Activated T-cell treated with anti-CD3 and anti-CD28 coated beads for 24 hours (primary cell): ENCODE measurements at places on chromosomes 12 and 14.

- DNase-seq = no peak
Measured at GRCh38 chr14:53328841-53329240, 175.7 kb upstream of the DDHD1 start.

- peak; percentile 54 for DNase-seq
Measured at GRCh38 chr14:21852061-21852664, 178.5 kb upstream of the OR4E1 start.

DNA sequence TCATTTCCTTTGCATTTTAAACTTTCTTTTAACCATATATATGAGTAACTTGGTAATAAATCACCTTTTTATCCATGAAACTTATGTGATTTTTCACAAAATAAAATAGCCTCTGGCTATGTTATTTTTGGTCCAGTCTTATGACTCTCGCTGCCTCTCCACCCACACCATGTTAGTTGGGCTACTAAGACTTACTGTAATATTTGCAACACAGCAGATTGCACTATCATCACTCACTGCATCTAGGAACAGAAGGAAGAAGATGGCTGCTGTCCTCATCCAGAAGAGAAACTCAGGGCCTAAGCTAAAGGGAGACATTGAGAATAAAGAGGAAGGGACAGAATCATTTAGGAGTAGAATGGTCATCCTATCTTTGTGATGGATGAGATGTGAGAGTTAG lies 12.6 kb upstream of the B4GALNT3 start:
- DNase-seq = no peak

DNA sequence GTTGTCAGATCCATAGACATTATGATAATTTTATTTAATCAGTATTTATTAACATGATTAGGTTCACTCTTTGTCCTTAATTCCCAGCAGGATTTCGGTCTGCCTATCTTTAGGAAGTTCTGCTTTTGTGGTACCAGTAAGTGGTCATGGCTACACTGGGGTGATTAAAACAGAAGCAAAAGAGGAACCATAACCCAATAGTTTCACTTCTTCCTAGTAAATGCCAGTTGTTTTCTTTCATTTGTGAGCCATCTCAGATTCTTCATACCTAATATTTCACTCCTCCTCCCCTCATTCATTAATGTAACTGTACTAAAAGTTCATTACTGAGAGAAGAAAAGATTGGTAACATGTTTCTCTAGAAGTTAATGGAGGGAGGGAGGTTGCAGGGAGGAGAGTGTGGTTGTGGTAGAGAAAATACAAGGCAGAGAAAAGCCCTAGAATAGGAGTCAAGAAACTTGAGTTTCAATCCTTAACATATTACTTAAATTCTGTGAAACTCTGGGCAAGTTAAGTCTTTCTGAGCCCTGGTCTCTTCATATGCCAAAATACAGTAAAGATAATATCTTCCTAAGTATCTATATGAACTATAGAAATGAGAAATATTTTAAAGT lies 101.2 kb downstream of the PEBP1 start:
- no peak for DNase-seq

GRCh38 chr12:34598851-34599529 lies 576.7 kb downstream of the ALG10 start:
- DNase-seq = no peak

DNA sequence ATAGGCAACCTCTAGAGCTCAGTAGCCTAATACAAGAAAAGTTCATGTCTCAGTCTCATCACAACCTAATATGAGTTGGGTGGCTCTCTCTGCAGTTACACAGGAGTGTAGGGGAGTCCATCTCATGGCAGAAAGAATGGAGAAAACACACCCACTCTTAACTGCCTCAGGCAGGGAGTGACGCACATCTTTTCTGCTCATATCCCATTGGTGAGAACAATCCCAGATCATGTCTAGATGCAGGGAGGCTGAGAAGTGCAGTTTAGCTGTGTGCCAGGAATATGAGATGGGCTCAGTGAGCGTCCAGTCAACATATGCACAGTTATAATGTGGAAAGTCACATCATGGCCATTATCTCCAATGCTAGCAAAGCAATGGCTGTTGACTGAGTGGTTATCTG lies 59.3 kb upstream of the KCNA5 start:
- no peak for DNase-seq

- no peak for DNase-seq
Measured at GRCh38 chr14:97956581-97957340, 1159.6 kb downstream of the VRK1 start.

- no peak for DNase-seq
Measured at GRCh38 chr12:90084018-90084417, 375.4 kb upstream of the ATP2B1 start.

DNA sequence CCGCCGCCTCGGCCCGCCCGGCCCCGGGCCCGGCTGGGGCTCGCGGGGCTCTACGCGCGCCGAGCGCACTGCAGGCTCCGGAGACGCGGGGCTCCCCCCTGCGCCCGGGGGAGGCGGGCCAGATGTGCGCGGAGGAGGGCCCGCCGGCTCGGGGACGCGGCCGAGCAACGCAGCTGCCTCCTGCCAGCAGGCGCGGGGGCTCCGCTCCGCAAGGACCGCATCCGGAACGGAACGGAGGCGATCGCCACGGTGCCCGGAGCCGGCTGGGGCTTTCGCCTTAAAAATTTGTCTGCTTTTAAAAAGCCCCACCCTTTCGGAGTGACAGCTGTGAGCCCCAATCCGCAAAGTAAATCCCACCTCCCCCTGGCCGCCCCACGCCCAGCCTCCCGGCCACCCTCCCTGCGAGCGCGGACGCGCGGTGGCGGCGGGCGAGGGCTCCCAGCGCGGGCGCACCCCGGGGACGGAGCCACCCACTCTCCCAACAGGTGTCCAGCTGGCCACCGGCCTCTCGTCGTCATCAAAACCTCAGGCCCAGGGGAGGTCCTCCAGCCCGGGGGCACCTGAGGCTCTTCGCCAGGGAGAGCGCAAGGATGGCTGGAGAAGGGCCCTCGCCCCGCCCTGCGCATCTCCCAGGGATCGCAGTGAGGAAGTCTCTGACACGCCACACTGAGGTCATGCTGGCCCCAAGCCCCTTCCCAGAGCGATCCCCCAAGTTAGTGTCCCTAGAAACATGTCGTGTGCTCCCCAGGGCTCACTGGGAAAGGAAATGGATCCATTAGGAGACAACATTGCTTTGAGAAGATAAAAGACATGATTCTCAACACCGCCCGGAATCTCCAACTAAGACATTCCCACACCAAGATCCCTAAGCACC lies at the start of gene TMEM132D:
Gene TMEM132D (minus strand): TSS at position 70 of the 874 bp plus-strand sequence.
- DNase-seq = no peak

DNA sequence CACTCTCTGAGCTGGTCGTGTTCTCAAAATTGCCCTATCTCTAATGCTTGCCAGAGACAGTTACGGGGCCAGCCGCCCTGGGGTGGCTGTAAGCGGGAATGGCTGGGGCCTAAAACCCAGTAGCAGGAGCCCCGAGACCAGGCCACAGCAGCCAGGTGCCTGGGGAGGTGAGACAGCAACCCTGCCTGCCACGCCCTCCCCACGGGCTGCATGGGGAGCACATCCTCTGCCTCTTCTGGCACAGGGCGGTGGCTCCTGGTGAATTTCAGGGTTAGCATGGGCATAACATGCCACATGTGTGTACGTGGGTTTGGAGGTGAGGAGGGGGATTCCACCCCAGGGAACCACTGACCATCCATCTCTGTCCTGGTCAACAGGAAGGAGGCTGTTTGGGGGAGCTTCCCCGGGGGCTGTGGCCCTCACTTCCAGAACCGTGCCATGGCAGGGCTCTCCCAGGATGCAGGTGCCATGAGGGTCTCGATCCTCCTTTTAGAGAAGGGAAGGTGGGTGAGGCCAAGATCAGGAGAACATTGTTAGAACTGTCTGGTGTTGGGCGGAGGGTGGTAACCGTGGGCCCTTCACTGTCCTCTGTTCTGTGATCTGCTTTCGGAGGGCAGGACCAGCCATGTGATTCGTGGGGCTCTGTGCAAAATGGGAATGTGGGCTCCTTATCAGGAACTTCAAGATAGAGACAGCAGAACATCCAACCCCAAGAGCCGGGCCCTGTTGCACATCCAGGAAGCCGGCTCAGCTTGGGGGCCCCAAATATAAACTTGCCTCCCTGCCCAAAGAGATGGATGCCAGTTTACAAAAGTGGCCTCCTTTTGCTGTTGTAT lies 312.2 kb upstream of the DIO3 start:
- DNase-seq = no peak

GRCh38 chr12:131865180-131865875 lies 29.1 kb upstream of the ULK1 start:
- DNase-seq = no peak

GRCh38 chr14:26104717-26105116 lies 493.1 kb downstream of the NOVA1 start:
- DNase-seq = no peak

DNA sequence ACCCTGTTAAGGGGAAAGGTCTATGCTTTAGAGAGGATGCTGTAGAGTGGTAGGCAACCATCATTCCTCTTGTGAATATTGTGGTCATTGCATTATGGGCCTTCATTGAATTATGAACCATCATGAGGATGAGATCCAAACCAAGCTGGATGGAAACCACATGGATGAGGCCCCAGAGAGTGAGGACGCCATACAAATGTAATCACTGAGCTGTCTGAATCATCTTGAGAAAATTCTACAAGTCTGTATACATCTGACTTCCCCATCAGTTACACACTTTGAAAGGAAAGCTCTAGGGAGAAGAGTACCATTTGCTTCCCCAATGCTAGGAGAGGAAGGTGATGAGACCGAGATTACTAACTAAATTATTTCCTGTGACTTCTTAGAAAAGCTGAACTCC lies 172.9 kb downstream of the CACNA1C start:
- DNase-seq = no peak

DNA sequence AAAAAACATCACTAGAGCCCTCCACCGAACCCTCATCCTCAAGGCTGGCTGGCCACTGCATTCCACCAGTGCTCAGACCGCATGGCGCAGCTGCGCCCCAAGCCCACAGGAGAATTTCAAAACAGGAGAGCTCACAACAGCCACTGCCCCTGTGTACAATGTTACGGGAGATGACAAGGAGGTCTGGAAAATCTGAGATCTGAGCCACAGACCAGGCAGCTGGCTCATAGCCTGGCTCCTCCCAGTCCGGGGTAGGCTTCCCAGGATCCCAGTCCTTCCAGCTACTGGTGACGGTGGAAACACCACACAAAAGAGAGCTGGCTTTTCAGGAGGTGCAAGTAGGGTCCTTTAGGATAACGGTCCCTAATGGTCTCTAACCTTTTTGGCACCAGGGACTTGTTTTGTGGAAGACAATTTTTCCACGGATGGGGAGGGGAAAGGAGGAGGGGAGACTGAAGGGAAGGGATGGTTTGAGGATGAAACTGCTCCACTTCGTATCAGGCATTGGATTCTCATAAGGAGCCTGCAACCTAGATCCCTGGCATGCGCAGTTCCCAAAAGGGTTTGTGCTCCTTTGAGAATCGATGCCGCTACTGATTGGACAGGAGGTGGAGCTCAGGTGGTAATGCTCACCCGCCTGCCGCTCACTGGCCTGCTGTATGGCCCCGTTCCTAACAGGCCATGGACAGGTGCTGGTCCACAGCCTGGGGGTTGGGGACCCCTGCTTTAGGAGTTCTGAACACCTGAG lies 23.0 kb upstream of the NRDE2 start:
- DNase-seq = no peak

- no peak for DNase-seq
Measured at GRCh38 chr12:66275040-66275439, 27.3 kb upstream of the HELB start.

DNA sequence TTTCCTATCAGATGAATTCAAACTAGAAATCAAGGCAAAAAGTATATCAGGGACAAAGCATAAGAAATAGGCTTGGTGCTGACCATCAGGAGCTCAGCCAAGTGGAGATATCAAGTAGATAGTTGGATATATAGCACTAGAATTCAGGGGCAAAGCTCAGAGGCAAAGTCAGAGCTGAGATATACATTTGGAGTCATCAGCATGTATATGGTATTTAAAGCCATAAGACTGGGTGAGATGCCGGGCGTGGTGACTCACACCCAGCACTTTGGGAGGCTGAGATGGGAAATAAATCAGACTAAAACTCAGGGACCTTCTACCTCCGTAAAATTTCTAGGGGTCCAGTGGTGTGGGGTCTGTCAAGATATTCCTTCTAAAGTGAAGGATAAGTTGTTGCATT lies 38.9 kb upstream of the LIMA1 start:
- DNase-seq = no peak

DNA sequence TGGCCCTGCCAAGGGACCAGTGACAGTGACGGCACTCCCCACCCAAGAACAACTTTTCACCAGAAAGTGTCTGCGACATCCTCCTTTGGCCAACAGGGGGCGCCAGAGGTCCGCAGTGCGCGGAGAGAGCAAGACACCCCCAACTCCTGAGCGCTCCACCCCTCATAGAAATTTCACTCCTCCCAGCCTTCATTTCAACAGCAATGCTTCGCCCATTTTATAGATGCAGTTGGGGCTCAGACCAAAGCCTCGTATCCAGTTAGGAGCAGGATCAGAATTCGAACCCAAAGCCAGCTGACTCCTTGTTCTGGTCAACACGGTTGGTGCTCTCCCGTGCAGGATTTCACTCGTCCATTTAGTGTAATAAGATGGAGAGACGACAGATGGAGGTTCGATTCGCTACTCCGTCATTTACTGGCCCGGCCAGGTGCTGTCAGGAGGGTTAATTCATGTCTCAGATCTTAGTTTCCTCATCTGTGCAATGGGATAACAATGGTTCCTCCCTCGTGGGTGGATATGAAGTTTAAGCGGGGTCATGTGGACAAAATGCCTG lies 2.4 kb upstream of the POP5 start:
- DNase-seq = peak; percentile 77

DNA sequence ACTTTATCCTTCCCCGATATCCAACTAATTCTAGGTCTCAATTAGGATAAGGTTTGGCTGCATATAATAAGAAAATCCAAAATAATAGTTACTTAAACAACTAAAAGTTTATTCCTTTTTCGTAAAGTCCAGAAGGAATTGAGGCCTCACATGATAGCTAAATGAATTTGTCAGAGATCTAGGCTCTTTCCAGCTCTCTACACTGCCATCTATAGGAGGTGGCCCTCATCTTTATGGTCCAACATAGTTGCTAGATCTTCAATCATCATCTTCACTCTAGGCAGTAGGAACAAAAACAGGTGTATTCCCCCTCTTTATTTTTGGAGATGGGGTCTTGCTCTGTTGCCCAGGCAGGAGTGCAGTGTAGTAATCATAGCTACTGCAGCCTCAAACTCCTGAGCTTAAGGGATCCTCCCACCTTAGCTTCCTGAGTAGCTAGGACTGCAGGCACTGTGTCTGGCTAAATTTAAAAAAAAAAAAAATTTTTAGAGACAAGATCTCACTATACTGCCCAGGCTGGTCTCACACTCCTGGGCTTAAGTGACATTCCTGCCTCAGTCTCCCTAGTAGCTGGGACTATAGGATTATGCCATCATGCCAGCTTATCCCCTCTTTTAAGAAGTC lies 46.5 kb upstream of the SAV1 start:
- DNase-seq = no peak
